Effector memory CD4-positive, alpha-beta T cell (primary cell): ENCODE measurements at places on chromosomes 2 and 18.

DNA sequence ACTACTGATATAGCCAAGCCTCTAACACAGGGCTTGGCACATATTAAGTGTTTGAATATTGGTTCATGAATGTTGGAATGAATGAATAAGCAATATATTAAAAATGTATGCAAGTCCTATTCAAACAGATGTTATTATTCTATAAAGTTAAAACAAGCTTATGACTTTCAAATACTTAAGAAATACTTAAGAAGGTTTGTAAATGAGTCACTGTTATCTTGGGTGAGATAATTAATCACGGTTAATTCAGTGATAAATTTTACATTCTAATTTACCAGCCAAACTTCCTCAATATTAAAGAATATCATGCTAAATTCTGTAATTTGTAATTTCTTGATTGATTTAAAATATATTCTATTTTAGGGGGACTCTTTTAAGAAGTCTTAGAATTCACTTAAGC is 74.8 kb downstream of the RBMS1 start:
- no peak for DNase-seq

DNA sequence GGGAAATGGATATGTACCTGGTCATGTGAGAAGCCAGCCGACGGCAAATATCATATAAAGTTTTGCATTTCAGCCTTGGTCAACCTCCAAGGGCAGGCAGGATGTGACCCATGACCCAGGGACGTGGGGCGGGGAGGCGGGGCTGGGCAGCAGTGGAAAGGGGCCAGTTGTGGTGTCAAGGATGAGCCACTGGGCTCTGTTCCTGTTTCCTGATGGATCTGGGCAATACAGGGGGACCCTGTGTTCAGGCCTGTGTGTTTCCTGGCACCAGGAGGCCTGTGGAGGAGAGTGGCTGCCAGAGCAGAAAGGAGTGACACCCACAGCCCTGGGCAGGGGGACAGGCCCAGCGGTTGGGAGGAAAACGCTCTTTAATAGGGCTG is 106.9 kb downstream of the GATA6 start:
- no peak for DNase-seq

DNA sequence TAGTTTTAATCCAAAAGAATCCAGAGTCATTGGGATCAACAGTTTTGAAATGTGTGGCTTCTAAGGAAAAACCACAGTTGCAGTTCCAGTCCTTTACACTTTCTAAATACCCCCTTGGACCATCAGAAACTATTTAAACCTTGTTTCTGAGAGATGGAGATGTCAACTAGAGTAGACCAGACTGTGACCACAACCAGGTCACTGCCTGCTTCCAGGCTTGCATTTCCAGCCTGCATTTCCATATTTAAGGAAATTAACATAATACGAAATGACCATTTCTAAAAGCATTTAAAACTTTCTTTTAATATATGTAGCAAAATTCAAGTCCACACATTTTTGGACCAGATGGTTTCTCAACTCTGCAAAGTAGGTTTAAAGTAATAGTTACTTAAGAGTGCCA is 38.4 kb downstream of the ADD2 start:
- no peak for DNase-seq

GRCh38 chr2:204770735-204771134 is 225.5 kb downstream of the PARD3B start:
- no peak for DNase-seq

DNA sequence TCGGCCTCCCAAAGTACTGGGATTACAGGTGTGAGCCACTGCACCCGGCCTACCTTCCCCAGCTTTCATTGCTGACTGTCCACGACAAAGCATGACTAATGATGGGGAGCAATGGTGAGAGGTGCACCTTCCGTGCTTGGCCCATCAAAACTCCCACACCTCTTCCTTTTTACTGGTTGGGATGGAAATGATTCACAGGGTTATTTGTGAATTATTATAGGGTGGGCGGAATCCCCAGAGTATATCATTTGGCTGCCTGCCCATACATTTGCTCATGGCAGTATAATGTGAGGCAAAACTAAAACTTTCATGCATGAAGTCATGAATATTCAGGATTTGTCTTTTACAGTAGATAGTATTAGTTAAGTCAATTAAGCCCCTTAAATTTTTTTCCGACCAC is 334.2 kb upstream of the NETO1 start:
- DNase-seq: no peak

DNA sequence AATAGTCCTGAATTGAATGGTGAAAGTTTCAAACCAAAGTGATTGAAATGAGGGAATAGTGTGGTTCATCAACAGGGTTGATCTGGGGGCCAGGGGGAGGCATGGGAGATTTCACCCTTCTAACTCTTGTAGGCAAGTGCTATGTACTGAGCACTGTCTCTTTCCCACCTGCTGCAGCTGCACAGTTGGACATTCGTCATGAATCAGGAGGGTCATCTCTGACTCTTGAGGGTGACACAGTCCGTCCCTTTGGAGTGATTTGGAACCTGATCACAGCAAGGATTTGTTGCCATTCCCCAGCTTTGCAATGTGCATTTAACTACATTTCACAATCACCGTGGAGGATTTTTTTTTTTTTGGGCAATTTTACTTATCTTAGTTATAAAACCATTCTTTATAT is 224.6 kb downstream of the PHLPP1 start:
- no peak for DNase-seq

DNA sequence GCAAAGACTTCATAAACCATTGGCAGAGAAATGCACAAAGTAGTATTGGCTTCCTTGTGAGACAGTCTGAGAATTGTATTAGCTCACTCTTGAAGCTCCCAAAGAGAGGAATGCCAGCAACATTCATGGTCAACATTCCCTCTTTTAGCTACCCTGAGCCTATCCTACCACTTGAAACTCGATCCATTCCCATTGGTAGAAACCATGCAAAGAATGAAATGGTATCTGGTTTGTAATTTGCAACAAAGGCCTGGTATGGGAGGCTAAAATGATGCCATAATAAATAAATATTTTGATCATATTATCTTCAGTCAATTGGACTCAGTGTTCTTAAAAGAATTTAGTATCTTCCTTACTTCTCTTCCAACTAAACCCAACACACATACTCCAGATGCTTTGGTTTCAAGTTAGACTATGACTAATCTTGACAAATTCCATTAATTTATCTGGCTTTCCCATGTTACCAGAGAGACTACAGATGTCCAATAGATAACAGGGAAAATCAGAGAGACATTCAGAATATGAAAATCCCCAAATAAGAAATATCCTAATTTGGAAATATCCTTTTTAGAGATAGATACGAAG is 102.9 kb downstream of the DHRS9 start:
- DNase-seq: no peak

- DNase-seq: no peak
Observed at GRCh38 chr2:172448544-172449267, 21.3 kb downstream of the ITGA6 start.

DNA sequence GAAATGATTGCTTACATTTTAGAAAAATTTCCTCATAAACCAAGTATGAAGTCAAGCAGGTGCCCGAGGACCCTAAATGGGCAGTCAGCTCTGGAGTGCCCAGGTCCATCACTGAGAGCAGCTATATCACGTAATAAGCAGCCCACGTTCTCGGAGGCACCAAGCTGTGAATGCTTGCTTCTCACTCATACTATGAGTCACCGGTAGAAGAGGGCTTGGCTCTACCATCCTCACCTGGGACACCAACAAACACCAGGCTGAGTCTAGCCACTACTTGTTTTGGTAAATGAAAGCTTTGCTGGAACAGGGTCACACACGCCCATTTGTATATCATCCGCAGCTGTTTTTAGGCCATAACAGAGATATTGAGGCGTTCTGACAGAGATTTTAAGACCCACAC is 207.5 kb downstream of the SEPTIN10 start:
- DNase-seq: no peak
